ENCODE measurements at places on chromosomes 3 and 15.
A peak's percentile ranks its signal among the peaks of the same experiment; 100 is the strongest.

DNA sequence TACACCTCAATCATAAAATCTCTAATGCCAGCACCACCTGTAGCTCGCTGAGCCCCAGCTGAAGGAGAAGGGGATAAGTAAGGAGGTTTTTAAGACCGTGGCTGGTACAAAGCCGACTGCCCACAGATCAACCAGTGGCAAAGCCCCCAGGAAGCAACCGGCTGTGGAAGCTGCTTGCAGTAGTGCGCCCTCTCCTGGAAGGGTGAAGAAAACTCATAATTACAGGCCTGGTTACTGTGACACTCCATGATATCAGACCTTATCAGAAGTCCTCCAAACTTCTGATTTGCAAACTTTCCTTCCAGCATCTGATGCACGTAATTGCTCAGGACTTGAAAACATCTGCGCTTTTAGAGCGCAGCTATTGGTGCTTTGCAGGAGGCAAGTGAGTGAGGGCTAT lies 63.1 kb upstream of the MCTP2 start:
- DNase-seq: no peak

GRCh38 chr3:188137051-188137450 lies 16.9 kb upstream of the LPP start:
- DNase-seq: no peak

DNA sequence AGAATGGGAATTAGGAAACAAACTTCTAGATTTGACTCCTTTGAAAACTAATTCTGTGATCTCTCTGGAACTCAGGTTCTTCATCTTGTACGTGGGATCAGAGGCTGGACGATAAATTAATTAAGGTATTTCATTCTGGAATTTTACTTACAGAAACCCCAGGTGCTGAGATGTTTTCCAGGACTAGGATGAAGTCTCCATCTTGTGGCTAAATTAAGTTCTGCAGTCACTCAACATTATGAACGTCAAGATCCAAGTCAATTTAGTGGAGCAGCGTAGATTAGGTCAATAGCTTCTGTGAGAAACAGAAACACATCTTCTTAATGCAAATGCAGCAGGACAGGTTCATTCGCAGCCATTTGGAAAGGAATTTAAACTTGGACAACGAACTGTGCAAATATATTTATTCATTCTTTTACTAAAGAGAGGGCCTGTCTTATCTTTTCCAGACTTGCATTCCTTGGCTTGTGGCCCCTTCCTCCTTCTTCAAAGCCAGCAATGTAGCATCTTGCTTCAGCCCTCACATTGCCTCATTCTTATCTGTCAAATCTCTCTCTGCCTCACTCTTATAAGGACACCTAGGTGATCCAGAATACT lies 26.7 kb upstream of the TMC3 start:
- no peak for DNase-seq

- no peak for DNase-seq
Observed at GRCh38 chr3:42562047-42562907, 19.5 kb downstream of the SEC22C start.

GRCh38 chr3:156818273-156818651 lies 7.9 kb upstream of the LEKR1 start:
- no peak for DNase-seq

- DNase-seq: no peak
Observed at GRCh38 chr3:193174140-193174539, 66.9 kb upstream of the PLAAT1 start.

- DNase-seq: peak; percentile 9
Observed at GRCh38 chr3:177051411-177051810, 145.9 kb downstream of the TBL1XR1 start.

DNA sequence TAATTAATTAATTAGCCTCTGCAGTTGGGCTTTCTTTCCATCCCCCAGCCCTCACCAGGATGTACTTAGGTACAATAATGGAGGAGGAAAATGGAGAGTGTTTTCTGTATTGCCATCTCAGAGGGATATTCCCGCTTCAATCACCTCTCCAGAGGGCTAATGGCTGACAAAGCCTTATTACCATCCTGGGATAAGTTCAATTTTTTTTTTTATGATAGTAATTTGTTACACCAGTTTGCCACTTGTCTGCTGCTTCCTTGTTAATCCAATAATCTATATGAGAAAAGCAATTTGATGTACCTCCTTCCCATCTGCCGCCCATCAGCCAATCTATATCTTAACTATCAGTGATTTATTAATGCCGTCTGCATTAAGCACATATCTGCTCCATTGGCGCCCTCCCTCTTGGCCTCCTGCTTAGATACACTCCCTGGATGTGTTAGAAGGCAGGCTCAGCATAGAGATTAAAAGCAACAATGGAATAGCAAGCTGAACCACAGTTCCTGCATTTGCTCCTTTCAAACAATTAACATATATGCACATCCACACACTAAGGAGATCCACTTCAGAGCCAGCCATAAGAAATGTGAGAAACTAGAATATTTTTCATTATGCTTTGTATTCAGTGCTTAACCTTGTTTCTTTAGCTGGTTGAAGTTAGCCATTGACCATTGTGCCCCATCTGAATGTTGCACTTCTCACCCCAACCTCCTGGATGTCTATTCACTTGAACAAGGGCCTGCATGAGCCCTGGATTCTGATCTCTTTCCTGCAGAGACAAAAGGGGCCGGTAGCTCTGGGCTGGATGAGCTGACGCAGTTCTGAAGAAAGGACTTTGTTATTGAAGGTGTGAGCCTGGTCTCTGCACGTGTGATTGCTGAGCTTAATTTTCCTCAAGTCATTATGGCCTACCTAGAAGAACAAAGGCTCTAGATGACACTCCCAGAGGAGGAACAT lies 237.3 kb upstream of the GAP43 start:
- DNase-seq: no peak

DNA sequence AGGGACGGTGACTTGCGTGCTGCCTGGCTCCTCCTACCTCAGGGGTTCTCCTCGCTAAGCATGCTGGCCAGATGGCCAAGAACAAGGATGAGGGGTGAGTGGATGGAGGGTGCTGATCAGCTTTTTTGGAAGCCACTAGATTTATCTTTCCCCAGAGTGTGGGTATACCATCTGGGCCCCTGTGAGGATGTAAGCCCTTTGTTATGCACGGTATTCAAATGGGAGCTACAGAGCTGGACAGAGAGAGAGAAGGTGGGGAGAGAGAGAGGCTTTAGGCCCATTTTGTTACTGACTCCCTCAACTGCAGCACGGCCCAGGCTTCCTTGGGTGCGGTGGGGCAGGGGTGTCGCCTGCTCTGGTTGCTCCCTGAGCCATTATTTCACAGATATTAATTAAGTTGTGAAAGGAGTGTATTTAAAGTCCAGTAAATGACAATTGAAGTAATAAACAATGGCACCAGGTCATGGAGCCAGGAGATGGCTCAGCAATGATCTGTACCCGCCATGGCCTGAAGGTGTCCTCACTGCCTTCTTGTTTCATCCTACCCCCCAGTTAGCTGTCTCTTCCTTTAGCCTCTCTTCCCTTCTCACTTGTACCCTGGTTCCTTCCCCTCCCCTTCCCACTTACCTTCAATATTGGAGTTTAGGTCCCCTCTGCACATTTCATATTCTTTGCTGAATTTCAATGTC lies 158.0 kb downstream of the CLSTN2 start:
- no peak for DNase-seq

GRCh38 chr3:186979852-186980251 lies 49.5 kb downstream of the ST6GAL1 start:
- DNase-seq: no peak

- no peak for DNase-seq
Observed at GRCh38 chr3:12139111-12139511, 19.6 kb downstream of the TIMP4 start.

GRCh38 chr3:15206662-15207576 lies 873 bp downstream of the CAPN7 start:
- no peak for DNase-seq

GRCh38 chr3:133162670-133163305 lies 124.6 kb downstream of the TMEM108 start:
- DNase-seq: no peak

DNA sequence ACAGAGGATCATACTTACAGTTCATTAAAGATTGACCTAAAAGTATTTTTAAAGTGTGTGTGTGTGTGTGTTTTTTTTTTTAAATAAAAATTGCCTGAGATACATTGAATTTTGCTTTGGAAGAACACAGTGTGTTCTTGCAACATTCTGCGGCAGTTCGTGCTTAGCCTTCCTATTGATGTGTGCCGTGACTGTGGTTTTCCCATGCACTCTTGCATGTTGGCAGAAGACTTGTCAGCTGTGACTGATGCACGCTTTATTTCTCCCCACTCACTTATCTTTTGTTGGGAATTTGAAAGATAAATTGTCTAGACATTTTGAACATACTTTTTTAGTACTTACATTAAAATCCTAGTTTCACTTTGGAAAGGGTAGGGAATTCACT lies 136.3 kb upstream of the LRRFIP2 start:
- no peak for DNase-seq

GRCh38 chr15:83444936-83445335 lies 2.2 kb upstream of the SH3GL3 start:
- DNase-seq: no peak

DNA sequence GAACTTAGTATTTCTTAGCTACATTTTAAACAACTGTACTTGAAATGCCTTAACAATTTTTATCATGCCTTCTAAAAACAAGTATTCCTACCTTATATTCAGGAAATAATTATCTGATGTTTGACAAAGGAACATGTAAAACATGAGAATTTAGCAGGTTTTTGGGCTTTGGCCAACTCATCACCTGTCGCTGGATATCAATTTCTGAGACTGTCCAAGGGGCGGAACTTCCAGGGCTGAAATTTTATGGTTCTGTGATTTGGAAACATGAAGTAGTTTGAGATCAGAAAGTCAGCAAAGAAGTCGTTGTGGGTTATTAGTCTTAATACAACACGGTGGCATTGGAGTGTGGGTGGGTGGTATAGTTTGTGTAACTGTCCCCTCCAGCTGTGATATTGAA lies 282.2 kb upstream of the LRRN1 start:
- DNase-seq: no peak

DNA sequence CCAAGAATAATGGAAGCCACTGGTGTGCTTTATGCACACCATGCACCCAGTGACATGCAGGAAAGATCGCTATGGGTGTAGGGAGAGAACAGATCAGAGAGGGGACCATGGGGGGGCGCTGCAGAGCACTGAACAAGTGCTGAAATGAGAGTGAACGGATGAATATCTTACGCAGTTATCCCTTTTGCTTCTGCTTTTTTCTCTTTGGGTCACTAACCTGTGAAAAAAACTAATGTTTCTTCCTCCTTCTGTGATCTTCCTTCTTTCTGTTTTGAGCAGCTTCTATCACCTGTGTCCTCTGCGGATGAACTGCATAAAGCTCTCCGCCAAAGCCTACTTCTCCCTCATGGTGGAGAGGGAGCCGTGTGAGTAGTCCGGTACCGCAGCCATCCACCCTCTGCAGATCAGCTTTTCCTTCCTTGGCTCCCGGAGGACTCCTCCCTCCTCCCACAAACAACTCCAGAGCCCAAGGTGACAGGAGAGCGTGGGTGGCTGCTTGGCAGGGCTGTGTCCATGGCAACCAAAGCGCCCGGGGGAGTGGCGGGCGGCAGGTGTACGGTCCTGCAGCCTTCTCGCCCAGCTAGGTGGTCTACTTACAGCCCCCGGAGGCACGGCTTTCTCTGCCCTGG lies 106.2 kb downstream of the DGKG start:
- peak; percentile 66 for DNase-seq

- no peak for DNase-seq
Observed at GRCh38 chr15:101497484-101498034, 8.1 kb upstream of the PCSK6 start.

GRCh38 chr15:100941536-100941935 lies 22.4 kb downstream of the LRRK1 start:
- no peak for DNase-seq

DNA sequence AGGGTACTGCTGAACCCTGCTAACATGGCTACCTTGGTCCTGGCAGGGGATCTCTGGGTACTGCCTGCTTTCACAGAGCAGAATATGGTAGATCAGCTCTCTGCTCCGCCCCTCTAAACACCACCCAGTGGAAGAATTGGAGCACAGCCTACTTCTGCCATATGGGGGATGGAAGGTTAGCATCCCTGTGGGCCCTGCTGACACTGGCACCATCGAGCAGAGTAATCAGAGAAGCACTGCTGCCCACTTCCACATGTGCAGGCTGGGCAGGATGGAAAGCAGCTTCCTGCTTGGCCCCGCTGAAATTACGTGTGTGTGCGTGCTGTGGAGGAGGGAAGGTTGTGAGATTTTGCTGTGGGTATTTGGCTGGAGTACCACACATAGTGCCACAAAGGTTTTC lies 24.8 kb downstream of the CCR1 start:
- DNase-seq: no peak

GRCh38 chr15:37550360-37551024 lies 383.9 kb upstream of the TMCO5A start:
- no peak for DNase-seq

DNA sequence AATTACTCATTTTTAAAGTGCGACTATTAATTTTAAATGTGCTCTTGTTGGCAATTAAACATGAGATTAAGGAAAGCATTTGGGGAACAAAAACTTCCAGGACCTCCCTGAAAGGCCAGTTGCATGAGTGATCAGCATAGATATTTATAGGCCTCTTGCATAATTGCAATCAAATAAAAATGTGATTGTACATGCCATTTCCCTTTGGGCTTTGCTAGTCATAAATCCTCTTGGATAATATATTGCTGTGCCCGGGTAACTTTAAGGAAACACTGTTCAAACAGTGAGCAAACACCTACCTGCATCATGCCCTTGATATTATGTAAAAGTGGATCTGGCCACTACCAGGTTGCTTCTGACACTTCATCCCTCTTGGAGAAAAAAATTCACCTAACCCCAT lies 239.1 kb downstream of the MCTP2 start:
- DNase-seq: no peak

DNA sequence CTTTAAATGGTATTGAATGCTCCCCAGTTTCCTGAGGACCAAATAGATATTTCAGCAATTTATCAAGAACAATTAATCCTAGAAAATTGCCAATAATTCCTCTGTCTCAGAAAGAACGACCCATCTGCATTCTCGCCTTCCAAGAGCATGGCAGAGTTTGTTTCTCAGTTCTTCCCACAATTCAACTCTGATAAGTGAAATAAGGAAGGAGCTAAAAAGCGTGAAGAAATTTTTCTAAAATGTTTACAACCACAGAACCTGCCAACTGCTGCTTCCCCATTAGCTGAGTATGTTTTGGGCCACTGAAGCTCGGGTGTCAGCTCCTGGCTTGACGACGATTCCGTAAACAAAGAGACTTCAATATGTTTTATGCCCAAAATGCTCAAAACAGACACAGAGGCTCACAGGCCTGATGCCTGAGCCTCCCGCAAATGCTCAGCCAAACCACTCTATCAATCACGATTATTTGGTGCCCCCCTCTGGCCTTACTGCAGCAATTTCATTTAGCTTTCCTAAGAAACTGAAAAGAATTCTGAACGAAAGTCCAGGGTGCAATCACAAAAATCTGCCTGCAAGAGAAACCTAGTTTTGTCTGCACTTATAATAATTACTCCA lies 259.2 kb upstream of the CCDC54 start:
- DNase-seq: peak; percentile 34
